ENCODE measurements at places on chromosomes 5 and 9.

DNA sequence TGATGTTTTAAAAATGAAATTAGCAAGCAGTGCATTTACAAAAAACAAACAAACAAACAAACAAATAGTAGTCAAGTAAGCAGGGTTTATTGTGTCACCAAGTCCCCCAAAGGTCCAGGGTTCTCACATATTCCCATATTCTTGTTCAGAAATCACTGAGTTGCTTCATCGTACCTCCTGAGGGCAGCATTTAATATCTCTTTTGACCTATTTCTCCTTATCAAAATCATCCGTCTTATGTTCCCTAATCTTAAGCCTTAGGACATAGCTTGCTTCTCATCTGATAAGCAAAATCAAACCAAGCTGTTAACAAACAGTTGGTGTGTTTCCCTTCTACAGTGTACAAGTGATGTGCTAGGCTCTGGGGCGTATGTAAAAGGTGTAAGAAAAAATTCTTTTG lies 109.5 kb upstream of the MAN2A1 start:
- DNase-seq = no peak

DNA sequence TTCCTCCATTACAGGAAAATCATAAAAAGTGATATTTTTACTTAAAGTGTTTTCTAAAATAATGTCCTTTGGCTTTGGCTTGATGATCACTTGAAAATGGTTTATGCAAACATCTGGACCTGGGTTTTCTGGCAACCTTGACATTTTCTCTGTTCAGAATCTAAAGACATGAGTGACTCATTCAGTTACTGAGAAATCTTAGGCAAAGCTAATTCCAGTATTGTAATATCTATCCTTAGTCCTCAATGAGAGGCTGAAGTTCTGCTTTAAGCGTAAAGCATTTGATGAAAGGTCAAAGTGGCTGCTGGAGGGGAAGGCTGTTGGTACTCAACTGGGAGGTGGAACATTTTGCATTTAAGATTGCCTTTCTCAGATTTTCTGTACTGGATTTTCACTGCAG lies 2.3 kb downstream of the MAN2A1 start:
- no peak for DNase-seq

DNA sequence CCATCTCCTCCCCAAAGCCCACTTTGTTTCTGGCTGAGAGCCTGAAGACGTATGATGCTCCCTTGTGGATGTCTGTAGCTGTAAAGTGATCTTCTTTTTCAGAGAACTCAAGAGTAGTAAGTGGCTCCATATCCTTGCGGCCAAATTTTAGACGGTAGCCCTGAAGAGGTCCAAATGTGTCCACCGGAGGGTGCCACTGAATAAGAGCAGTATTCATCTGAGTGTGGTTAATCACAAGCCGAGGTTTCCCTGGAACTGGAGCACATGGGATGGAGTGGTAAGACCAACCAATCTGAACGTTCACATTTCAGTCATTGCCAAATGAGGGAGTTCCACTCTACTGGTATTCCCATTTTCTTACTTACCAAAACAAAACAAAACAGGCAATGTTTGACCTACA lies 686.5 kb upstream of the DMAC1 start:
- DNase-seq = no peak

GRCh38 chr5:157159209-157159751 lies 6.8 kb downstream of the GARIN3 start:
- peak; percentile 92 for DNase-seq

GRCh38 chr9:93128011-93128714 lies 5.9 kb downstream of the NINJ1 start:
- DNase-seq = no peak

DNA sequence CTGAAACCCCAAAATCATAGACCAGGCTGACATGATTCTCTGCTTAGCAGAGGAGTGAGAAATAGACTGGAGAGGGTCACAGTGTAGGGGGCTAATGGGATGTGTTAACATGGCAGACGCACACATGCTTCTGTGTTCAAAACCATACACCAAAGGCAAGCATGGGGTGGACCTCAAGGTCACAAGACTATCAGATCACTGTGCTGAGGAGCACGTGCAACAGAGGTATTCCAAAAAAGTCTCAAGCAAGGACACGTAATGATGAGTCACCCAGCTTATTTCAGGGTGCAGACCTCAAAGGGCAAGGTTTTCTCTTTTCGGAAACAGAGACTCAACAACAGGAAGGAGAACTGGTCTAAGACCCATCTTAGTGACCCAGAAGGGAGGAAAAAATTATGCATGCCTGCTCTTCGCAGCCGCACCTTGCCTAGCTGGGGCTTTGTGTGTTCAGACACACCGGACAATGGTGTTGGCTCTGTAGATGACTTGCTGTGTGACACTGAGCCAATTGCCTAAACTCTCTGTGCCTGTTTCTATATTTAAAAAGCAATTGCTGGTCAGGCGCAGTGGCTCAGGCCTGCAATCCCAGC lies 20.3 kb downstream of the WHRN start:
- no peak for DNase-seq

GRCh38 chr5:104456122-104456521 lies 893.5 kb upstream of the NUDT12 start:
- no peak for DNase-seq

GRCh38 chr9:89961616-89962341 lies 357.0 kb downstream of the GADD45G start:
- no peak for DNase-seq

DNA sequence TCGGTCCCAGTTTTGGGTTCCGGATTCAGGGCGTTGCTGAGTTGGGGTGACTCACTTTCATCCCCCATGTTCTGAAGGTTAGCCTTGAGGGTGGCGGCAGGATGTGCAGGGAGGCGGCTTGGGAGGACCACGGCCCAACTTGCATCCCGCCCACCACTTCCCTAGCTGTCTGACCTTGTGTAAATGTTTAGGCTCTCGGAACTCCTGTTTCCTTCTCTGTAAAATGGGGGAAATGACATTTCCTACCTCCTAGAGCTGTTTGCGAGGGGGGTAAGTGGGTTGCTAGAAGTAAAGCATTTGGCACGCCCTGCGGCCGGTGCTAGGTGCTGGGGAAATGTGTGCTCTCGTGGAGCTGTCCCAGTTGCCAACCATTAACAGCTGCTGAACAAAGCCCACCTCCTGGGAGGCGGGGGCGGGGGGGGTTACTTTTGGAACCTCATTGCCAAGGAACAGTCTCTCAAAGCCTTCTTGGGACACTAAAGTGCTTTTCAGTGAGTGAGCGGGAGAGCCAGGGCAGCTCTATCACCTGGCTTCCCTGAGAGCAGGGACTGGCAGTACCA lies 27.5 kb downstream of the PTGES2 start:
- DNase-seq = no peak

DNA sequence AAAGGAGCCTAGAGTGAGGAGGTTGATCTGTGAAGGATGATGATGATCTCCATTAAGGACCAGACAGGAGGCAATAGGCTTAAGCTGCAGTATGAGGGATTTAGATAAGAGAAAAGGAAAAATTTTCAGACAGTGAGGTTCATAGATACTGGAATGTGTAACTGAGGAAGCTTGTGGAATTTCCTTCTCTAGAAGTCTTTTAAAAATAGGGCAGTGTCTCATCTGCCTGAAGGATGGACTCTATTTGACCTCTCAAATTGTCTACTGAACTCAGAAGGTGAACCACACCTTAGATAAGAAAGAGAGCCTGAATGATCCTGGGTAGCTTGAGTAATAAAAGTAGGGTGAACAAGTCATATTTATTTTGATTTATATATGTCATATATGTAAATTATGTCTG lies 148.2 kb upstream of the CDKN2B start:
- no peak for DNase-seq

- DNase-seq = no peak
Measured at GRCh38 chr9:80061096-80061495, 489.3 kb downstream of the TLE4 start.

- DNase-seq = no peak
Measured at GRCh38 chr9:134236001-134236421, 71.6 kb upstream of the RNU6ATAC start.

- no peak for DNase-seq
Measured at GRCh38 chr5:67047616-67048015, 149.0 kb downstream of the CD180 start.

DNA sequence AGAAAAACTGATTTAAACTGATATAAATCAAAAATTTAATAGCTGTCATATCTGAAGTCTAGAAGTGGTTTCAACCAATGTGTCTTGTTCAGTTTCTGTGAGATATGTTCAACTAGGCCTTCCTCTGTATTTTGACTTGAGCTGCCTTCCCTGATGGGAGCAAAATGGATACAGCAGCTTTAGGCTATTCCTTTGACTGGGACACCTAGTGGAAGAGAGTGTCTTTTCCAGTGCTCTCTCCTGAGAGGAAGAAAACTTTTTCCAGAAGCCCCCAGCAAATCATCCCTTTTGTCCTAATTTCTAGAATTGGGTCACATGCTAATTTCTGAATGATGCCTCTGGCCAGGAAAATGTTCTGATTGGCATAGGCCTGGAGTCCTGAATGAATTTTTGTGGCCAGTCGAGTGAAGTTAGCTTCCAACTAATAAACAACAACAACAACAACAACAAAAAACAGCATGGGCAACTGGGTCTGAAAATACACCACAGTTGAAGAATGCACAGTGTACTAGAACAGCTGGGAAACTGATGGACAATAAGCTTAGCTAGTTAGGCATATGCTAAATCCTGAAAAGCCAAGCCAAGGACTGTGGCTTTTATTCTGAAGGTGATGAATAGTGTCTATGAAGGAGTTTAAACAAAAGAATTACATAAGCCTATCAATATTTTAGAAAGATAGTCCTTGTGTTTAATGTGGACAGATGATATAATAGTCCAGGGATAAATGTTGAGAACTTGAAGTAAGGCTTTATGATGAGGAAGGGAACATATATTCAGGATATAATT lies 125.7 kb downstream of the FBN2 start:
- DNase-seq = no peak

GRCh38 chr9:35267710-35268109 lies 105.9 kb downstream of the UNC13B start:
- no peak for DNase-seq

GRCh38 chr5:77437194-77437593 lies 54.9 kb downstream of the WDR41 start:
- DNase-seq = no peak

GRCh38 chr5:148491793-148492184 lies 108.0 kb downstream of the FBXO38 start:
- DNase-seq = no peak

GRCh38 chr5:169413416-169413815 lies 112.5 kb upstream of the SLIT3 start:
- no peak for DNase-seq

DNA sequence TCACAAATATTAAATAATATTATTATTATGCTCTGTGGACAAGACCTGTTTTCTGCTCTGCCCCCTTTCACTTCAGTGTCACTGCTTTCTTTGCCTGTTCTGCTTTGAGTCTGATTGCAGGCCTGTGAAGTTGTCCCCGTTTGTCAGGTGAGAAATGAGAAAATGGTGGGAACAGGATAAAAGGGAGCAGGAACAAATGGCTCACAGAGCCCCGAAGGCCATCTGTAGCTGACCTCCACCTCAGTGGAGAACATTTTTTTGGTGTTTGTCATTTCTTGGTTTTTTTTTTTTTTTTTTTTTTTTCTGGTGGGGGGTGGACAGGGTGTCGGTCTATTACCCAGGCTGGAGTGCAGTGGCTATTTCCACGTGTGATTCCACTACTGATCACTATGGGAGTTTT lies 13.2 kb upstream of the S100Z start:
- DNase-seq = no peak

- no peak for DNase-seq
Measured at GRCh38 chr9:78280982-78281668, 15.8 kb upstream of the PSAT1 start.

DNA sequence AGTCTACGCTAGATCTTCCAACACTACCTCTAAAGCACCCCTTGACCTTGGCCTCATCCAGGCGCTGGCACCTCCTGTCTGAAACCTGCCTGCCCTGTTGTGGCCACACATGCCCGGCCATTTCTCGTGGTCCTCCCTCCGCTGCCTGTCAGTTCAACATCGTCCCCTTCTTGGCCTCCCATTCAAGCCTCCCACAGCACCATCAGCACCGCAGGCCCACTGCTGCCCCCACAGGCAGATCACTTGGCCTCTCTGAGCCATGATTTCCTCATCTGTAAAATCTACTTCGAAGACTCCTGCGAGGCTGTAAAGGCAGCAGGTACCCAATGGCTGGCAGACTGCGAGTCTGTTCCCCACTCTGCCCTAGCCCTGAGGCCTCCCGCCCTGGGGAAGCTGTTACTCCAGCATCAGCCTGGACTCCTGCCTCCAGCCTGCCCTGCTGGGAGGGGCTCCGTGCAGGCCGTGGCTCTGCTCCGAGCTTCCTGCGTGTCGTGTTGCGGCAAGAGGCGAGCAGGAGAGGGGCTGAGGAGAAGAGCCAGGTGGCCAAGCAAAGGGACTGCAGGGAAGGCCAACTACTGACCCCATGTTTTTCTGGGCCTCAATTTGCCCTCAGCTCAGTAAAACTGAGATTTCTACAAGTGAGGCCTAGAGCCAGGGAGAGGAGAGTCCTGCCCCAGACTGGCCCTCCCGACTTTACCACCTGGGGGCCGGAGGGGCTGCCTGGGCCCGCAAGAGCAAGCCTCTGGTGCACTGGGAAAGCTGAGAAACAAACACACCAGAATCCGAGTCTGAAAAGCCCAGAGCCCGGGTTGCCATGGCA lies 70.5 kb upstream of the LRRTM2 start:
- DNase-seq = no peak

- no peak for DNase-seq
Measured at GRCh38 chr9:96513622-96514021, 63.7 kb downstream of the HABP4 start.

DNA sequence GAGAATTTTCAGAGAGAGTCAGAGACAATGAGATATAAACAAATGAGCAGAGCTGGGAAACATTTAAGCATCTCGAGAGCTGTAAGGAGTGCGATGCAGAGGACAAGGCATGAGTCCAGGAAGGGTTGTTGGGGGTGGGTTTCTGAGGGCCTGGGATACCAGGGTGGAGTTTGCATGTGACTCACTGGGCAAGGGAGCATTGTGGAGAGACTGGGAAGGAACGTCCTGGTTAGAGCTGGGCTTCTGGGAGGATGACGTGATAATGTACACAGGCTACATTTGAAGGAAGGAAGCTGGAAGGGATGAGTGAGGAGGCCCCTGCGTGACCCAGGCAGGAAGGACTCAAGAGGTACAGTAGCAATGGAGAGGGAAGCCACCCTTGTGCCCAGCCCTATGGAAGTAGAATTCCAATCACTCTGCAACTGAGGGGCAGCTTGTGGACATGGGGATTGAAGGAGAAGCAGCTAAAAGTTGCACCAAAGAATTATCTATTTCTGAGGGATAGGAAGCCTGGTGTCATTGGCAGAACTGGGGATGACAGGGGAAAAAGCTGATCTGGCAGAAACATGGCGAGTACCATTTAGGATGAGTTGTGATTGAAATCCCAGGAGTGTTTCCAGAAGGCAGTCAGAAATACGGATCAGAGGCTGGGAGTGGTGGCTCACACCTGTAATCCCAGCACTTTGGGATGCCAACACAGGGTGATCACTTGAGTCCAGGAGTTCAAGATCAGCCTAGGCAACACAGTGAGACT lies 59.3 kb upstream of the AFAP1L1 start:
- no peak for DNase-seq

DNA sequence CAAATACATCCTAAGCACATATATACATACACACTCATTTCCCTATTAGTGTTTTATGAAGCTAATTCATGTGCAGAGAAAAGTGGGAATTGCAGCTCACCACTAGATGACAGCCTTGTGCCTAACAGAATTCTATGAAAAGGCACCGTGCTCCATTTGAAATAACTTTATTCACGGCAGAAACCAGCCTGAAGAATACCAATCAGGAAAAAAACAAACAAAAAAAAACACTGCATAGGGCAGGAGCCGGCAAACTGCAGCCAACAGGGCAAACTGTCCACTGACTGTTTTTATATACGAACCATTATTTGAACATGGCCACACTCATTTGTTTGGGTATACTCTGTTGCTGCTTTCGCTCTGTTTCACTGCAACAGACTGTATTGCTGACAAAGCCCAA lies 33.6 kb downstream of the ERMP1 start:
- DNase-seq = no peak

Data from T-helper 2 cell (primary cell).